Smooth muscle cell of the pulmonary artery (primary cell): ENCODE measurements at places on chromosomes 7 and 10. TPM values are rescaled to one million over a fixed set of nuclear protein-coding genes. Genes with fewer than 3 reads are reported as not detected.

Gene CHST15
- total RNA-seq = 1.7 and 4.1 TPM in 2 replicates

Gene NPY4R
- 0.07 and 0.10 TPM in 2 replicates for total RNA-seq

Gene NEUROD6
- not detected in 2 replicates for total RNA-seq

Gene PAX2
- total RNA-seq = not detected in 2 replicates

Gene FAM25G
- not detected in 2 replicates for total RNA-seq

Gene DGKI
- total RNA-seq = 12.7 and 15.8 TPM in 2 replicates
